ENCODE measurements at places on chromosomes 4 and X. TPM values are rescaled to one million over a fixed set of nuclear protein-coding genes. Genes with fewer than 3 reads are reported as not detected.
A peak's percentile ranks its signal among the peaks of the same experiment; 100 is the strongest.

GRCh38 chr4:53490965-53491622, 100.2 kb downstream of the LNX1 start:
- peaks cover 25% of the 10 kb centered on the region for H3K27me3 ChIP-seq
- H3K4me1 ChIP-seq: no peaks in the 10 kb centered on the region
- no peak overlapping the region for H3K27ac ChIP-seq

DNA sequence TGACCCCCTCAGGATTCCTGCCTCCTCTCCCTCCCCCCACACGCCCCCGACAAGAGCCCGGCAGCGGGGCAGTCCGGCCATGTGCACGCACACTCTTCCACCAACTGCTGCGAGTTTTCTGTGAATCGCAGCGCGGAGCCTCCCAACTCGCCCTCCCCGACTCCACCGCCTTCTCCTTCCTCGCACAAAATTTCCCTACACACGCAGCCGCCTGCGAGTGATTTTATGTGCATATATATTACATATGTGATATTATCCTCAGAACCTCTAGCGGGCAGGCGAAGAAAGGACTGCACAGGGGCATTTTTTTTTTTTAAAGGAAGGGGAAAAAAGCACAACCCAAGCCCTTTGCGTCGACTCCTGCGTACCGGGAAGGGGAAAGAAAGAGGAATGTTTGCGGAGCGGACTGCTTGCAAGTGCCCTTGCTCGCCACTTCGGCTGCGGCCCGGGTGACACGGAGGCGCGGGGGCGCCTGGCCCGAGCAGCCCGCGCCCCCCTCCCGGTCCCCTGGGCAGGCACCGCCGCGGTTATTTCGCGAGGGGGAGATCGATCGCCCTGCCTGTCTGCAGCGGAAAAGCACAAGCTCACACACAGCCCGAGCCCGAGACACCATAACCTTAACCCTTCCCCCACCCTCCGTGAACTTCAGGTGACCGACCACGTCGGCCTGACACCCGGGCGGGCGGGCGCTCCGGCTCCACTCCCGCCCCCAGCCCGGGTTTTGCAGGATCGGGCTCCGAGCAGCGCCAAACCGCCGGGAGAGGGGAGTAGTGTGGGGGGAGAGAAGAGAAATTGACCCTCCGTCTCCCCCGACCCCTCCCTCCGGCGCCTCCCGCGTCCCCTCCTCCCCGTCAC, 2.3 kb downstream of the ZNF827 start:
- H3K4me3 ChIP-seq: peak overlapping the region; percentile 92
- H3K4me1 ChIP-seq: peaks cover 29% of the 10 kb centered on the region
- DNase-seq: peak; percentile 76
- H3K27me3 ChIP-seq: no peaks in the 10 kb centered on the region

- no peaks in the 10 kb centered on the region for H3K4me1 ChIP-seq
- no peak overlapping the region for H3K27ac ChIP-seq
- peaks cover 2% of the 10 kb centered on the region for H3K27me3 ChIP-seq
- no peak overlapping the region for H3K4me3 ChIP-seq
Observed at GRCh38 chrX:19291086-19291485, 52.6 kb upstream of the PDHA1 start.

Gene ALAS2
- not detected for total RNA-seq

DNA sequence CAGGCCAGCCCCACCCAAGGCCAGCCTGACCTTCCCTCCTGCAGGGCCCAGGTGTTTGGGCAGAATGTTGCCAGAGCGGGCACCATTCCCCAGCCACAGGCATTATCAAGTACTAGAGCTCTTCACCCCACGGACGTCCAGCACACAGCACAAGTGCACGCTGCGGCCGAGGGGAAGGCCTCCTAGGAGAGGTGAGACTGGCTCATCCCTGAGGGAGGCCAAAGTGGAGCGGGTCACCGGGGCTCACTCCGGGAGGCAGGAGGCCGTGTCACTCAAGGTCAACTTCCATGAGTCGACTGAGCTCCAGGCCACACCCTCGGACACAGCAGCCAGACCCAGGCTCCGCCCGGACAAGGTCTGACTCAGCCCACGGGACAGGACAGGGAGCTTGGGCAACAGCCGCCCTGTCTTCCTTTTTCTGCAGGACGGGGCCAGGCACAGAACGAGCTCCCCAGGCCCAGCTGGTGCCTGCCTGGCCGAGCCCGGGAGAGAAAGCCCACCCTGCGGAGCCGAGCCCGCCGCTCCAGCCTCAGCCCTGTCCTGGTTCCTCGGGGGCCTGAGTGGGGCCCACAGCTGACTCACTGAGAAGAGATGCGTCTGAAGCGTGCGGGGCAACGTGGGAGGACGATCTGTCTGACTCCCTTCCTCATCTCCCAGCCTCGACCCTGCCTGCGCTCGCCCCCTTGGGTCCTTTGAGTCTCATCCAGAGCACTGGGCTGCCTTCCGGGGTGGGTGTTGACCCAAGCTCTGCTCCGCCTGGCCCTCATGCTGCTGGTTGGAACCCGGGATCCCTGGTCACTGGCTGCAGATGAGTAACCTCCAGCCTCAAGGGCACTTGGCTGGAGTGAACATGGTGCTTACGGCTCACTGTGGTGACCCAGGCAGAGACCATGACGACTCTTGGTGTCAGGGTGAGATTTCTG, 1.6 kb downstream of the SLC49A3 start:
- no peaks in the 10 kb centered on the region for H3K36me3 ChIP-seq
- DNase-seq: peak; percentile 28
- no peaks in the 10 kb centered on the region for H3K4me1 ChIP-seq
- H3K27ac ChIP-seq: no peak overlapping the region

Gene ETDB
- not detected for total RNA-seq

DNA sequence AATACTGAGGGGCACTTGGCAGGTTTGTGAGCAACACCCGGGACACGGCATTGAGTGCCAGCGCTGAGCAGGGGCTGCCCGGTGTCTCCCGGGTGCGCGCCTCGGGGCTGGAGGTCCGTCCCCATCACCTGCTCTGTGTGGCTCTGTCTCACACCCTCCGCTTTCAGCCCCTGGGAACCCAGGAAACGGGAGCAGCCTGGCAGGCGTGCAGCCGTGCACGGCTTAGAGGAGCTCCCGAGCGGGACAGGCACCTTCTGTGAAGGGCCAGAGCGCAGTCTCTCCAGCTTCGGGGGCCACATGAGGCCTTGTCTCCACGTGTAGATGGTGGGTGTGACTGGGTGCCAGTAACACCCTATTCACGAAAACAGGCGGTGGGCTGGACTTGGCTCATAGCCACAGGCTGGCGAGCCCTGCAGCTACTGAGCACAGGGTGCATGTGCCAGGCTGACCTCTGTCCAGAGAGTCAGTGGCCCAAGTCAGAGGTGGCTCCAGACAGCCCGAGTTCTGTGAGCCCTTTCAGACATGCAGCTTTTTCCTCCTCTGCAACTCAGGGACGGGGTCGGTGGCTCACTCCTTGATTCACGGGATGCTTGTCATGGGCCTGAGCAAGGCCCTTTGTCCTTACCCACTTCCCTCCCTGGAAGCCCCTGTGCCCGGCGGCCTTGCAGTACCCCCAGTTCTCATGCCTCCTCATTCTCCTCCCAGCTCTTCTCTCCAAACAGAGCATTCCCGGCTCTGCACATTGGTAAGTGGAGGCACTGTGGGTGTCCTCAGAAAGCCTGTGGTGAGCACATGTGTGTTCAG, 23.5 kb downstream of the UVSSA start:
- H3K4me3 ChIP-seq: no peak overlapping the region
- H3K27ac ChIP-seq: no peak overlapping the region
- H3K4me1 ChIP-seq: no peaks in the 10 kb centered on the region
- no peaks in the 10 kb centered on the region for H3K36me3 ChIP-seq
- DNase-seq: peak; percentile 15
- no peaks in the 10 kb centered on the region for H3K27me3 ChIP-seq

DNA sequence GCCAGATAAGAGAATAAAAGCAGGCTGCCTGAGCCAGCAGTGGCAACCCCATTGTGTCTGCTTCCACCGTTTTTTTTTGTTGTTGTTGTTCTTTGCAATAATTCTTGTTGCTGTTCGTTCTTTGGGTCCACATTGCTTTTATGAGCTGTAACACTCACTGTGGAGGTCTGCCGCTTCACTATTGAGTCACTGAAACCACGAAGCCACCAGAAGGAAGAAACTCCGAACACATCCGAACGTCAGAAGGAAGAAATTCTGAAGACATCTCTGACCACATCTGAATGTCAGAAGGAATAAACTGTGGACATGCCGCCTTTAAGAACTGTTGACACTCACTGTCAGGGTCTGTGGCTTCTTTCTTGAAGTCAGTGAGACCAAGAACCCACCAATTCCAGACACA, 110.5 kb downstream of the PCDH18 start:
- H3K4me3 ChIP-seq: no peak overlapping the region
- DNase-seq: no peak
- no peak overlapping the region for H3K27ac ChIP-seq
- no peaks in the 10 kb centered on the region for H3K36me3 ChIP-seq

GRCh38 chrX:10750581-10750980, 130.2 kb upstream of the MID1 start:
- no peaks in the 10 kb centered on the region for H3K27me3 ChIP-seq
- no peak for DNase-seq
- no peaks in the 10 kb centered on the region for H3K4me1 ChIP-seq
- H3K27ac ChIP-seq: no peak overlapping the region
- no peaks in the 10 kb centered on the region for H3K36me3 ChIP-seq
- H3K4me3 ChIP-seq: no peak overlapping the region

DNA sequence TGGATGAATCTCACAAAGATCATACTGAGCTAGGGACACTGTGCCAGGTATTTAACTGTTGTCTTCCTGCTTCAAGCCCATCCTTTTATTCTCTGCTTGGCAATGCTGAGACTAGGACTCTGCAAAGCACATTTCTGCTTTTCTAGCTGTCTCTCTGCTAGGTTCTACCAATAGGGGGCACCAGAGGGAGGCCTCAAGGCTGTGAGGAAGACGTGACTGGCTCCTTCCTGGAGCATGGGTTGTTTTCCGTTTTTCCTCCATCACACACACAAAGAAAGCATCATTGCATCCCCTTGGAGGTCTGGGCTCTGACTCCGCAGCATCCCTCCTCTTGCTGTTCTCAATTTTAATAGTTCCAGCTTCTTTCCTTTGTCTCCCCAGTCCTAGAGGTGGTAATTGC, 10.9 kb upstream of the DCTD start:
- no peaks in the 10 kb centered on the region for H3K27me3 ChIP-seq
- H3K4me3 ChIP-seq: no peak overlapping the region
- DNase-seq: no peak

- DNase-seq: no peak
- no peak overlapping the region for H3K27ac ChIP-seq
- no peak overlapping the region for H3K4me3 ChIP-seq
Observed at GRCh38 chrX:139949703-139950102, 15.6 kb downstream of the CXorf66 start.

Gene CDX4
- total RNA-seq: not detected

- H3K4me1 ChIP-seq: no peaks in the 10 kb centered on the region
- H3K27me3 ChIP-seq: peaks cover 9% of the 10 kb centered on the region
- no peak overlapping the region for H3K4me3 ChIP-seq
- H3K36me3 ChIP-seq: no peaks in the 10 kb centered on the region
- no peak overlapping the region for H3K27ac ChIP-seq
- no peak for DNase-seq
Observed at GRCh38 chr4:183541010-183541751, 36.3 kb downstream of the ING2 start.

Gene GYPE
- 3.0 TPM for total RNA-seq

GRCh38 chr4:88244816-88245579, 39.4 kb downstream of the PPM1K start:
- peak overlapping the region; percentile 67 for H3K4me3 ChIP-seq
- peaks cover 7% of the 10 kb centered on the region for H3K27me3 ChIP-seq
- peak overlapping the region; percentile 83 for H3K27ac ChIP-seq
- H3K36me3 ChIP-seq: no peaks in the 10 kb centered on the region
- DNase-seq: peak; percentile 61

DNA sequence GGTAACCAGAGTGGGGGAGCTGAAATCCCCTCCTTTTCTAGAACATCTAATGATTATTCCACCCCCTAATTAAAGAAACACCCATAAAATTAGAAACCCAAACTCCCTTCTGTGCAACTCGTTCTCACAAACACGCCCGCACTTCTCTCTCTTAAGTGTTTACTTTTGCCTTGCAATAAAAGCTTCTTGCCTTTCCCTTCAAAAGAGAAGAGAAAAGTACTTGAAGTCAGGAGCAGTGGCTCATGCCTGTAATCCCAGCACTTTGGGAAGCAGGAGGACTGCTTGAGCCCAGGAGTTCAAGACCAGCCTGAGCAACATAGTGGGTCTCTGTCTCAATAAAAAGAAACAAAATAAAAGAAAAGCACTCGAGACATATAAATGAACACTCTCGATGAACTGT, 3.6 kb upstream of the GPR173 start:
- H3K27ac ChIP-seq: no peak overlapping the region
- no peaks in the 10 kb centered on the region for H3K4me1 ChIP-seq
- no peak for DNase-seq
- H3K4me3 ChIP-seq: no peak overlapping the region
- H3K27me3 ChIP-seq: peaks cover 7% of the 10 kb centered on the region

GRCh38 chr4:59818656-59819055, 1381.5 kb upstream of the ADGRL3 start:
- peak overlapping the region; percentile 54 for H3K27ac ChIP-seq
- H3K36me3 ChIP-seq: no peaks in the 10 kb centered on the region
- no peaks in the 10 kb centered on the region for H3K4me1 ChIP-seq
- DNase-seq: no peak

DNA sequence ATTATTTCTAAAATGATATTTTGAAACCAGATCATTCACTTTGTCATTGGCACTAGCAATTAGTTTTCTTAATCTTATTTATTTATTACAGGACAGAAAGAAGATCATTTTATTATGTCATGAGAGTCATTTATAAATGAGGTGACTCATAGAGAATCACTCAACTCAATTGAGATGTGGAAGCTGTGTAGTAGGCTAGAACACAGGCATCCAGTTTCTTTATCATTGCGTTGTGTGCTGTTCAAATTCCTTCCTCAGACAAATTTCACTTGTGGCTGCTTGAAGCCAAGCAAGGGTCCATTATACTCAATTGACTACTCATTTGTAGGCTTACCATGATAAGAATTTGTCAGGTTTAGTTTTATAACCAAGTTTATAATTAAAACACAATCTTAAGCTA, 87.6 kb downstream of the MRPL1 start:
- H3K36me3 ChIP-seq: peaks cover 33% of the 10 kb centered on the region
- H3K27me3 ChIP-seq: no peaks in the 10 kb centered on the region

Gene LRP2BP
- 0.71 TPM for total RNA-seq

Gene TCEAL6
- not detected for total RNA-seq

Gene ADH1B
- not detected for total RNA-seq

DNA sequence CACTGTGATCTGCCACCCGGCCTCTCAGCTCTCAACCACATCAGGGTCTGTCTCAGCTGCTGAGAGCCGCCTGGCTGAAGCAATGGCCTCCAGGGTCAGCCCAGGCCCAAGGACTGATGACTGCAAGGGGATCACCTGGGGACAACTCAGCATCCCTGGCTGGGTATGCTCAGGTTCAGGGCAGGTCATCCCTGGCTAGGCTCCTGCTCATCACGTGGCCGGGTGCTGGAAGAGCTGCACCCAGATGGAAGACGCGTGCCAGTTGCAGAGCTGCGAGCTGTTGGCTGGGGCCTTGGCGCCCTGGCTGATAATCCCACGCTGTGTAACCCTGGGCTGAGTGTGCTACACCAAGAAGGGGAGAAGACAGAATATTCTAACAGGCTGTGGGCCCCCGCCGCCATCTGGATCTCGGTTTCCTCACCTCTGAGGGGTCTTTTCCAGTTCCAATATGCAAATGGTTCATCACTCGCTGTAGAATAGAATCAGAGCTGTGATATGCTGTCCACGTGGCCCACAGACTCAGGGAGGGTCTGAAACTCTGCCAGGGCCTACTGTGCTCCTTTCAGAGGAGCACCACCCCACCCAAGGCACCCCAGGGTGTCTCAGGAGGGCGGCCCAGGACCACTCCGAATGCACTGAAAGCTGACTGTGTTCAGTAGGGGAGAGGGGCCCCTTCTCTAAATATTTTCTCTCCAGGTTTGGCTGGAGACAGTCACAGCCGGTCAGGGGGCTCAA, 338.8 kb downstream of the BCOR start:
- H3K4me1 ChIP-seq: peaks cover 2% of the 10 kb centered on the region
- H3K36me3 ChIP-seq: no peaks in the 10 kb centered on the region
- no peak overlapping the region for H3K4me3 ChIP-seq

Gene ANKRD17
- total RNA-seq: 49.8 TPM

Gene RBM46
- not detected for total RNA-seq
